Activated CD4-positive, alpha-beta T cell treated with anti-CD3 and anti-CD28 coated beads for 1 hour (primary cell): ENCODE measurements at places on chromosomes 16 and 17.

DNA sequence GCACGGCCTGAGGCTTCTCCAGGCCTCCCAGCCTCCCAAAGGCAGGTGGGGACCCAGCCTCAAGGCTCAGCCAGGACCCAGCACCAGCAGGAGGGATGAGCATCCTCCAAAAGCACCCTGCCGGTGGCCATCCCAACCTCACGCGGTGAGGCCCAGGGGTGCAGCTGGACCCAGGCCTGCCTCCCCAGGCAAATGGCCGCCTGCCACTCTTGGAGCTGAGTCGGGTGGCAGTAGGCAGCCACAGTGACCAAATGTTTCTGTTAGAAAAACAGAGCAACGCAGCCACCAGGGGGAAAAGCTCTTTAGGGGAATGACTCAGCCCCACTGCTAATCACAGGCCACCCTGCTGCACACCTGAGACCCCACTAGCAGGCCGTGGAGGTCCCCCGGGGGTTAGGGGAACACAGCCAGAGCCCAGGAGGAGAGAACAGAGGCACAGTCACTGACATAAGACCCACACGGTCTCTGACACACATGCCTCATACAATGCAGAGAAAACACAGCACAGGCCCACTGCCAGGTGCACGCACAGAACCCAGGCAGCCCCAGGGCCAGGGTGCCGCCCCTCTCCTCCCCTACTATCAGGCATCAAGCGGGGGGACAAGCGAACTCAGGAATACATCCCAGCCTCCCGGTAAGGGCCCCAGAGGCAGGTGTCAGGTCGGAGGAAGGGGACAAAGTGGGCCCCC lies 12.4 kb downstream of the BCAR1 start:
- no peak for DNase-seq

GRCh38 chr17:33234930-33235685 lies 58.0 kb downstream of the ASIC2 start:
- no peak for DNase-seq

DNA sequence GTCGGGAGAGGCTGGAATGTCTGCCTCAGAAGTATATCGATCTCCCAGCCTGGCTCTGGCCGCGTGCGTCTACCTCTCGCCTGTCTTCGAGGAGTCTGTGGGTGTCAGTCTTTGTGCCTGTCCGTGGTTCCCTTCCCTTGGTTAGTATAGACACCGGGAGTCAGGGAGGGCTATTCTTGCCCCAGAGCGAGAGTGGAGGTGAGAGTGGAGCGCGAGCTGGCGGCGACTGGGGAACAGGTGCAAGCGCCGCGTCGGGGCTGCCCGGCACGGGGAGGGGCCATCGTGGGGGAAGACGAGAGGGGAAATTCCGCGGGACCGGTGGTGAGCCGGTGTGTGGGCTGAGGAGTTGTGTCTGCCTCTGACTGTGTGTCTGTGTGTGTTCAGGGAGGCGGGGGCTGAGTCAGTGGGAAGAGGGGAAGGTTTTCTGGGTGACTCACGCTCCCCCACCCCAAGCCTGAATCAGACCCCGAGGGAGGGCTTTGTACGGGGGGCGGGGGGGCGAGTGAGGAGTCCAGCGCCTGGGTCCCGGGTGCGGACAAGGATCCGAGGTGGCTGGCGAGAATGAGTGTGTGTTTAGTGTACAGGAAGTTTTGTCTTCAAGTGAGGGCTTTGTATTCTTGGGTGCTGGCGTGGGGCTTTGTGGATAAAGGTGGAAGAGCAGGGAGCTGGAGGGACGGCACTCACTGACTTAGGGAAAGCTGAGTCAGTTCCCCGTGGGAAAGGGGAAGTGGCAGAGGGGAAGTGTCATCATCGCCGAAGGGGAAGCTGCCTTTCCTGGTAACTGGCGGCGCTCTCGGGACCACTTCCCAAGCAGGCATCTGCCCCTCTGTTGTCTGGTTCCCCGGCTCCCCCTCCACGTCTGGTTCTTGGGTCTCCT lies 8.6 kb downstream of the KDM6B start:
- DNase-seq: peak; percentile 97

DNA sequence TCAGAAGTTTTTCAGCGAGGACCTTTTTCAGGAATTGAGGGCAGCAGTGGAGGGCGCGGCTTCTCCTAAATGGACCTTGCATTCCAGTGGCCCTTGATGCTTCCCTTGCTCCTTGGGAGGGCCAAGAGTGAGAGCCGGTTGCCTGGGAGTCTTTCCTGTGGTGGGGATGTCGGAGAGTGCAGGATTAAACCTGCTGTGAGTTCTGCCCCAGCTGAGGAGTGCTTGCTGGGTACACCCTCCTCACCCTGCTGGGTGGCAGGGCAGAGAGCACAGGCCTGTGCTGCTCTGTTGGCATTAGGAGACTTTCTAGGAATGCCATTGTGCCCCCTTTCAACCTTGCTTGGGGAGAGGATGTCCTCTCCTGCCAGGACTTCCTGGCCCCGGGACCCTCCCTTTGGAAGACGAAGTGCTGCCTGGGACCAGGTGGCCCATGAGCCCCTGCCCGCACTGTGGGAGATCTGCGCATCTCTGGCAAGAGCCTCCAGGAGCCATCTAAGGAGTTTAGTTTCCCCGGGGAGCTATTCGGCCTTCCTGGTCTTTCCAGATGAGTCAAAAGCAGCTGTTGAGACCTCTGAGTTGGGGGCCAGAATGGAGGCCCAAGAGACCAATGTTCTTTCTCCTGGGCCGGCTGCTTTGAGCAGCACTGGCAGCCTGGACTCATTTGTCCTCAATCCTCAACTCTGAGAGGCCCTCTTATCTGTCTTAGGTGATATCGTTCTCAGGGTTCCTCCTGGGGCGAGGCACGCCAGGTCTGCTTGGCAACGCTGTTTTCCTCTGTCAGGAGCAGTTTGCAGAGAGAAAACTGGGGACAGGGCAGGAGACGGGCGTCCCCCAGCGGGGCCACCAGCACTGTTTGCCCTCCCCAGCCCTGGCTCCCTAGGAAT lies 5.6 kb downstream of the LLGL2 start:
- no peak for DNase-seq

- DNase-seq: no peak
These were observed 1.4 kb upstream of the CEMP1 start for GRCh38 chr16:2532494-2533141.

DNA sequence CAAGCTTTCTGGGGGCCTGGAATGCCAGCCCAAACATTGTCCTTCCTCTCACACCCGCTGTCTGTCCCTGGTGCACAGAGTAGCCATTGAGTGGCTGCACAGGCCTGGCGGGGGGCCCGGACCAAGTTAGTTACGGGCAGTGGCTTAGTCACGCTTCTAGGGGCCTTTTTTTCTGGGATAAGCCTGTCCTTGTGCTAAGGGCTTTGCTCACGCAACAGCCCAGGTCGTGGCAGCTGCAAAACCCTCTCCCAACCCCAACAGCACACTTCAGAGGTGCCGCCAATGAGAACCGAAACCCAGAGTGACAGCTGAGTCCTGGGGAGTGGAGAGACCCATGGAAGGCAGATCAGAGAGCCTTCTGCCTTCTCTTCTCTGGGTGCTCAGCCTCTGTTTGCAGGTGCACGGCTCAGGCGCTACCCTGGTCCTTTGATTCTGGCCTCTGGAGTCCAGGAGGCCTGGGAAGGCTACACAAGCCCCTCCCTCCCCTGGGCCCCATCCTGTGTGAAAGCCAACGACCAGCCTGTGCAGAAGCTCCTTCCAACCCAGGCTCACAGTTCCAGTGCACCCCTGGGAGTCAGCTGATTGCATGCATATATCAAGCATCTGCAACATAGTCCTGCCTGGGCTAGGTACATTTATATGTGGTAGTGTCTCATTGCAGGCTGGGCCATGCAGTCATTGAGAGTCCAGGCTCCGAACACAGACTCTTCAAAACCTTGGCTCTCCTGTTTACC lies 9.1 kb downstream of the WSCD1 start:
- DNase-seq: no peak

DNA sequence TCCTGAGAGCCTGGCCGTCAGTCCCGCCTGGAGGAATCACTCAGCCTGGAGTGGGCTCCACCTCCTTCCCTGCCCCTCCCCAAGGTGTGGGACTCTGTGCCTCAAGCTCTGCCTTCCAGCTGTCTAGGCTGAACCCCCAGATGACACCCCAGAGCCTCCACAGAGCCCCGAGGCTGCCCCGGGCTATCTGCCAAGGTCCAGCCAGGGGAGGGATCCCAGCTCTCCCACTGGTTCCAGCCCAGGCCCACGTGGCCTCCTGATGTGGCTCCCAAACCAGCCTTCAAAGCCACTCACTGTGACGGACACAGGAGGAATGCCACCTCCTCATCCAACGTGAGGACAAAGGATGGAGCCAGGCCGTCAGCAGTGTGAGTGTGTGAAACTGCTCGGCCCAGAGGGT lies 45.6 kb upstream of the ENPP7 start:
- DNase-seq: no peak

GRCh38 chr16:52446080-52446479 lies 100.9 kb downstream of the TOX3 start:
- no peak for DNase-seq

DNA sequence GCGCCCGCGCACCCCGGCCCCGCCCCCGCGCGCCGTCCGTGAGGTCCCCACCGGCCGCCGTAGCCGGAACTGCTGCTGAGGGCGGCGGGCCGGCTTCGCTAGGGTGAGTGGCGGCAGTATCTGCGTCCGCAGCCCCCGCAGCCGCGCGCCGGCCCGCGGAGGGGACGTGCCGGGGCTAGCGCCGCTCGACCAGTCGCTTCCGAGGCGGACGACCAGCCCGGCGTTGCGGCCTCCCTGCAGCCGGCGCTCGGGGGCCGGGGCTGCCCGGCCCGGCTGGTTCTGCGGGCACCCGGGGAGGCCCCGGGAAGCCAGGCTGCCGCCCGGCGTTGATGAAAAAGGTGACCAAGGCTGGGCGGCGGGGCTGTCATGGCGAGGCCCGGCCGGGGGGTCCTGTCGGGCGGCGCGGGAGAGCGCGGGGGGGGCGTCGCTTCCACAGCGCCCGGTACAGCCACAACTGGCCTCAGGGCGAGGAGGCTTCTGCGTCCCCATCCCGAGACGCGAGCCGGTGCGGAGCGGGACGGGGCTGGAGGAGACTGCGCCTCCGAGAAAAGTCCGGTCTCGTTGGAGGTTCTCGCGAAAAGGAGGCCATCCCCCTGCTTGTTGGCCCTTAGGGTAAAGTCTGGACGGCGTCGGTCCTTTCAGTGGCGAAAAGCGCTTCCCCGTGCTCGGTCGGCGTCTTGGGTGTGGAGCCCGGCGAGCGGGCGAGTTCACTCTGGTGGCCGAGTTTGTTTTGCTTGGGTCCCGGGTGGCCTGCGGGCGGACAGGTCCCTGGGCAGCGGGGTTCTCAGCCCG lies at the start of gene CRAMP1:
Gene CRAMP1, plus strand, starts transcription at position 41 of the 792 bp plus-strand sequence. CDS start 2,280 bp downstream, outside the sequence.
- no peak for DNase-seq

DNA sequence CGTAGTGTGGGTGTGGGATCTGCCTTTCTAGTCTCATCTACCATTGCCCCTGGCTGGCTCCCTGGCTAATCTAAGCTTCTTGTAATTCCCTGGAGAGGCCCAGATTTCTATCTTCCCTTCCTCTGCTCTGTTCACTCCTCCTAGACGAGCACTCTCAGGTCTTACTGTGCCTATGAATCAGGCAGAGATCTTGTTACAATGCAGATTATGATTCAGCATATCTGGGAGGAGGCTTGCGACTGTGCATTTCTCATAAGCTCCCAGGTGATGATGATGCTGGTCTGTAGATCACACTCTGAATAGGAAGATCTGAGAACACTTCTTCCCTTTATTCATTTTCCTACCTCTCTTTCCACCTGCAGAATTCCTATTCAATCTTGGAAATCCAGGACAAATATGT lies 200.1 kb downstream of the CBLN1 start:
- no peak for DNase-seq

DNA sequence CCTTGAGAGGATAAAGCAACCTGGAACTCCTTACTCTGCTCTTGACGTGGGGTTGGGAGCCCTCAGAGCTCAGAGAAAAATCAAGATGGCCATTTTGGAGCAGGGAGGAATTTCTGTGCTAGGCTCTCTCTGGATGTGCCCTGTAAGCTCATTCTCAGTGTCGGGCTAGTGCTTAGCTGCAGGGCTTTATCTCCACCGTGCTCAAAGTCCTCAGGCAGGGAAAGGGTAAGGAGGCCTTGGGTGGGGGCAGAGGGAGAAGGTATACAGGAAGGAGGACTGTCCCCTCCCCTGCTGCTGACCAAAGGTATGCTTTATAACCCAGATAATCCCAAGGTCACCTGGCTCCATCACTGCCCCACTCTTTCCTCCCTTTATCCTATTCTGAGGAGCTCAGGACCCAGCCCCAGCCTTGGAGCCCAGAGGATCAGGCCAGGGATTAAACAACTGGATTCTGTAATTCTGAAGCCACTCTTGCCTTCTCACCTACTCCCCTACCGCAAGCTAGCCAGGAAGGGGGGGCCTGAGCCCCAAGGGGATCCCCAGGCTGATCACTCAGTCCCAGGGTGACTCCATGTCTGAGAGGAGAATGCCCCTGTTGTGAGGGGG lies 1.1 kb downstream of the DHRS11 start:
- no peak for DNase-seq

DNA sequence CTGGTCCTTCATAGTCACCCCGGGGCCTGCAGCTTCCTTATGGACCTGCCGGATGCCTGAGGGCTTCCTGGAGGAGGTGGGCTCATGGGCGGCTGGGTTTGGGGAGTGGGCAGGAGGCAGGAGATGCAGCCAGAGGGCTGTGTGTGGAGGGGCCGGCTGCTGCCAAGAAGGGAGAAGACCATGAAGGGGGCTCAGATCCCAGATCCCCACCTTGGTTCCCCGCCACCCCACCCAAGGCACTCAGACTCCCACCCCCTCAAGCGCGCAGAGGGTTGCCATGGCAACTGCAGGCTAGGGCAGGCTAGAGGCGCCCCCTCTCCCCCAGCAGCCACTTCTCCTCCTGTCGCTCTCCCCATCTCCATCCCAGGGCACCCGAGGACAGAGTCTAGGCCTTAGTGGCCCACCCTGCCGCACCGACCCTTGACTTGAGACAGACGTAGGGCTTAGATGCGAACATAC lies 104.5 kb downstream of the CRLF3 start:
- DNase-seq: no peak

DNA sequence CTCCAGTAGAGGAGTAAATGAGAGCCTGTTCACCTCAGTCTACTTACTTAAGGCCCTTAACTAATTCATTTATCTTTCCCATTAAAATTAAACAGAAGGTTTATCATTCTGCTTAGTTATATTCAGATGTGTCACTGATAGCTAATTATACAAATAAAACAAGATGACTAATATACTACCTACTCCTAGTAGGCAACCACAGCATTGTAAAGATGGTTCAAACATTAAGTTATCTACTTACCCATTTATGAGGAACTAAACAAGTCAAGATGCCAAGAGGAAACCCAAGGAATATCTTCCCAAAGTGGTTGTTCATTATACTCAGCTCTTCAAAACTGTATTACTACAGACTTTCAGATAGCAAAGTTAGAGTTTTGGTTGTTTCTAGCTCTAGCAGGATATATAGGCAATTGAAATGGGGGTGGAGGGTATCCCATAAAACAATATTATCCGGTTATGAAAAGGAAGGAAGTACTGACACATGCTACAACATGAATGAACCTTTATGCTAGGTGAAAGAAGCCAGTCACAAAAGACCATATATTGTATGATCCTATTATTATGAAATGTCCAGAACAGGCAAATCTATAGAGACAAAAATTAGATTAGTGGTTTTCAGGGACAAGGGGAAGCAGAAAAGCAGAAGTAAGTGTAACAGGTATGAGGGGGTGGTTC lies 56.5 kb downstream of the SPAG9 start:
- DNase-seq: no peak
